Thymus (tissue), 14 donors: ENCODE measurements at places on chromosomes 5 and 9. TPM values are rescaled to one million over a fixed set of nuclear protein-coding genes. Genes with fewer than 3 reads are reported as not detected.

- H3K27ac ChIP-seq, result no peak overlapping the region
- H3K4me1 ChIP-seq, result no peaks in the 10 kb centered on the region
- H3K27me3 ChIP-seq, result no peaks in the 10 kb centered on the region
- H3K36me3 ChIP-seq, result no peaks in the 10 kb centered on the region
- H3K4me3 ChIP-seq, result no peak overlapping the region
These were observed 503.6 kb upstream of the PAPPA start for GRCh38 chr9:115649991-115650472.

Gene DPYSL3
- 3.7 TPM for total RNA-seq

DNA sequence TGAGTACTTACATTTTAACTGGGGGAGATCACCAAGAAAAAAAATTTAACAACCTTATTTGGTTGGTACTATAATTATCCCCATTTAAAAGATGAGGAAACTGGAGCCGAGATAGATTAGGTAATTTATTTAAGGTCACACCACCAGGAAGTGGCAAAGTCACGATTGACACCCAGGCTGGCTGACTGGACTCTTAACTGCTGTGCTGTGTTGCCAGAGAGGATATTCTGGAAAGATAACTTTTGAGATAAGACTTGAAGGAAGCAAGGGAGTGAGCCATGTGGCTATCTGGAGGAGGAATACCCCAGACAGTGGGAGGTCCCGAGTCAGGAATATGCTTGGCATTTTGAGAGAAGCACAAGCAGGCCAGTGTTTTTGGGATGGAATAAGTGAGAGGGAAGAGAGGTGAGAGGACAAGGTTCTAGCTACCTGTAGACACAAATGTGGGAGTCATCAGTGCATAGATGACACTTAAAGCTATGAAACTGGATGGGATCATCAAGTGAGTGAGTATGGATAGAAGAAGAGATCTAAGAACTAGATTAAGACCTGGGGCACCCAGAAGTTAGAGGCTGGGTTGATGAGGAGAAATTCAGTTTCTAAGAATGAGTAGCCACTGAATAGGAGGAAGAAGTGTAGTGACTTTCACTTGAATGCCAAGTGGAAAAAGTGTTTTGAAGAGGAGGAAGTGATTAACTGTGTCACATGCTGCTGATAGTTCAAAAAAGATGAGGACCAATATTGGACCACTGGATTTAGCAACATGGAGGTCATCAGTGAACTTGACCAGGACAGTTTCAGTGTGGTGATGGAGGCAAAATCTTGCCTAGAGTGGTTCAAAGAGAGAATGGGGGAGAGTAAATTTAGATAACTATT lies 25.6 kb downstream of the PDE8B start:
- no peaks in the 10 kb centered on the region for H3K27me3 ChIP-seq
- H3K4me3 ChIP-seq, result no peak overlapping the region
- H3K27ac ChIP-seq, result no peak overlapping the region
- no peaks in the 10 kb centered on the region for H3K4me1 ChIP-seq
- no peak for DNase-seq

GRCh38 chr9:109795613-109796012 lies 15.6 kb downstream of the PALM2AKAP2 start:
- no peaks in the 10 kb centered on the region for H3K4me1 ChIP-seq
- H3K4me3 ChIP-seq, result no peak overlapping the region
- no peaks in the 10 kb centered on the region for H3K27me3 ChIP-seq
- H3K36me3 ChIP-seq, result no peaks in the 10 kb centered on the region
- H3K27ac ChIP-seq, result no peak overlapping the region
- DNase-seq, result no peak

Gene NPDC1
- 4.8 TPM for total RNA-seq

DNA sequence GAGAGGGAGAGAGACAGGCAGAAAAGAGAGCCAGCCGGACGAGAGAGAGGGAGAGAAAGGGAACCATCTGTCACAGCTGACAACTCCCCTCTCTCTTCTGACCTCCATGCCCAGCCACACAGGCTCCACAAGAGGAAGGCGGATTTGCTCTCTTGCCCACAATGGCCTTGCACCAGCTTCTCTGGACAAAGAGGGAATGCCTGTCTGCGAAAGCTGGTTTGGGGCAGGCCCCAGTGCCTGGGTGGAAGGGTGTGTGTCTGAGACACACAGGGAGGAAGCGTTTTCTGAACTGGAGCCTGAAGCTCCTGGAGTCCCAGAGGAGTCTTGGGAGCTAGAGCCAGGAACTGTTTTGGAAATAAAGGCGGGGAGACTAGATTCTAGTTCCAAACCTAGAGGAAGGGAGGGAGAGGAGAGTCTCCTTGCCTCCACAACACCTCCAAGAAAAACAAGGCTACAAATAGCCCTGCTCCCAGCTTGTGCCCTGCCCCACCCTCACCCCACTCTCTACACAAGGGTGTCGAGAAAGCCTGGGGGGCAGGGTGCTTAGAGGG lies 12.5 kb downstream of the C1QTNF2 start:
- DNase-seq, result no peak
- H3K4me3 ChIP-seq, result no peak overlapping the region
- H3K27me3 ChIP-seq, result no peaks in the 10 kb centered on the region
- H3K27ac ChIP-seq, result peak overlapping the region; percentile 26

DNA sequence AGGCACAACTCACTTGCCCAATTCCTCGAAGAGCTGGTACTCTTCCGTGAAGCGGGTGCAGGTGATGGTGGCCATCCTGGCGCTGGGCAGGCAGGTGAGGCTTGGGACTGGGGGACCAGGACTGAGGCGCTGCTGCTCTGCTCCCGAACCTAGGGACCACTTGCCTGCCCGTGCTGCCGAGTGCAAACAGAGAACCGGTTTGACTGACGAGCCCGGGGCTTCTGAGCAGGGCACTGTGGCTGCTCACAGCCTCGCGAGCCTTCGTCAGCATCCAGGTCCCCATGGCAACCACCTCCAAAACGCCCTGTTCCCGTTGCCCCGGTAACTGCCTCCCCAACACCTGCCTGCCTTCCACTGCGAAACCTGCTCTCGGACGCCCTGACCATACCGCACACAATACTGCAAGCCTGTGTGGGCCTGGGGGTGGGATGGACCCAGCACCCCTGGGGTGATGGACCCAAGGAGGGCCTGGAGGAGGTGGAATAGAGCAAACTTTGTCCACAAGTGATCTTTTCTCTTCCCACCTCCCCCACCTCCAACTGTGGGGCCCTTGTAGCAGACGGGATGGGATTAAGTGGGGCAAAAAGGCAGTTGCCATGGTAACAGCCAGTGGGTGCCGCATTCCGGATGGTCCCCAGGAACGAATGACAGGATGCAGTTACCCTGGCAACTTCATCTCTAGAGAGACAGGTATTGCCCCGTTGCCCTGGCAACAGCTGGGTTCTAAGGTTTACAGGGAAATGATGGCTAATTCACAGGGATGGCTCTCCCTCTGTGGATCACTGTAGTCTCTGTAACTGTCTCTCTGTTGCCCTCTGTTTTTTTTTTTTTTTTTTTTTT lies at the start of gene CAMK2A:
CAMK2A (minus strand) TSS at position 223 of the 840 bp plus-strand sequence; CDS start at position 75, 148 bp downstream.
- H3K4me1 ChIP-seq, result no peaks in the 10 kb centered on the region
- H3K27ac ChIP-seq, result no peak within 1 kb of the TSS
- H3K4me3 ChIP-seq, result no peak within 1 kb of the TSS
- H3K27me3 ChIP-seq, result peaks cover 19% of the 10 kb centered on the region
- DNase-seq, result no peak
- no peaks in the 10 kb centered on the region for H3K36me3 ChIP-seq
